ENCODE measurements at places on chromosomes 6 and 20. TPM values are rescaled to one million over a fixed set of nuclear protein-coding genes. Genes with fewer than 3 reads are reported as not detected.

- no peak for DNase-seq
Measured at GRCh38 chr20:50969912-50970311, 11.3 kb downstream of the MOCS3 start.

DNA sequence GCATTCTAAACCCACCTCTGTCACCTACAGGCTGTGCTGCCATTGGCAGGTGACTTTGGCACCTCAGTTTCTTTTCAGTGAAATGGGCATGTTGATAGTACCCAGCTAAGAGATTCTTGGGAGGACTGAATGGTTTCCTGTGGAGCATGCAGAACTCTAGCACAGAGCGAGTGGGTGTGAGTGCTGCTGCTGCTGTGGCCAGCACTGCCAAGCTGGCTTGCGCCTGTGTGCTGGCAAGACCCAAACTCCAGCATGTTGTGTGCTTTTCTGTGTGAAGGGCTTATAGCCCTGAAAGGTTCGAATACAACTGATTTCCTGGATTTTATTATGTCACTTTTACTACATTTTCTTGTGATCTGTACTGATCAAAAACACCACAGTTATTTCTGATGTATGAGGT, 78.1 kb upstream of the KIF25 start:
- no peak for DNase-seq

DNA sequence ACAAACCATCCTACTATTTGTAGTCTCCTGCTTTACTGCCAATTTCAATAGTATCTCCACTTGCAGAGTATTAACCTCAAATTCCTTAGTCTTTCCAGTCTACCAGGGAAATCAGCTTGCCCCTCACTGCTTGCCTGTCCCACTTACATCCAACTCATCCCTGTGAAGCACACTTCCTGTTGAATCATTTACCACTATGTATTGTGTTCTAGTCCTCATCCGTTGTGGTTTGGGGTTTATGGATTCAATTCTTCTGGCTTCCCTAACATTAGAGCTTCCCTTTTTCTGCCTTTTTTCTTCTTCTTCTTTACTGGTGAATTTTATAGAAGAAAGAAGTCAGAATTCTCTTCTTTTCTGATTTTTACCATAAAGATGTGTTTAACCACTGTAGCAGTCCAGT, 5.1 kb upstream of the TXLNB start:
- no peak for DNase-seq

GRCh38 chr6:165451838-165452237, 142.4 kb upstream of the C6orf118 start:
- no peak for DNase-seq

Gene TNNC2
- total RNA-seq, result 0.48 TPM
